ENCODE measurements at places on chromosomes 13 and 19.

- DNase-seq, result no peak
Measured at GRCh38 chr19:33468361-33469170, 53.0 kb downstream of the PEPD start.

GRCh38 chr13:33639626-33640080, 178.3 kb upstream of the RFC3 start:
- no peak for DNase-seq

DNA sequence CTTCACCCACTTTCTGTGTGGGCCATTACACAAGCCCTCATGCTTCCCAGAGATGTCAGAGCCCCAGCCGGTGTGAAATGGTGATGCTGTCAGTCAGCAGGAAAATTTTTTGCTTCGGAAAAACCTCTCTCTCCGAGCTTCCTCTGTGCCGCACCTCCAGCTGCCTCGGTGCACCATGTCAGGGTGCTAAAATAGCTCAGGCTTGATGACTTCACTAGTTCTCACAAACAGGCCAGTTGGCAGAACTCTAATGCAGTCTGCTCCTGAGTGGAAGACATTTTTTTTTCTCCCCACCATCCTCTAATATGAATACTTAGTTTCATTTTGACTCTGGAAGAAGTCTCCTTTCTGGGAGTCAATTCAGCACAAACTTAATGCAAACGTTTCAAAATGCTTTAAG, 71.3 kb downstream of the KLF12 start:
- DNase-seq, result peak; percentile 53

DNA sequence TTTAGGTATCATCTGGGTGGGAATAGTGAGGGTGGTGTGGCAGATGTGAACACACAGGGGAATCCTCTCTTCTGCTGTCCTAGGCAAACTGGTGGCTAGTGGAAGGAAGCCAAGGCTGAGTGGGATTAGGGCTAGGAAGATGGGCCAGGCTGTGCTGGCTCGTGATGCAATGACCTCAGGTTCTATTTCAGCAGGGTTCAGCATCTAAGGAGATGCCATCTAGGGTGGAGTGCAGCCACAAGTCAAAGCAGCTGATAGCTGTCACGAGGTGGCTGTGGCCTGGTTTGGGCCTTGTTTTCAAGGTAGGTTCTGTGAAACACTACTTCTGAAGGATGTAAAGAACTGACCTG, 21.6 kb downstream of the ARL11 start:
- no peak for DNase-seq

DNA sequence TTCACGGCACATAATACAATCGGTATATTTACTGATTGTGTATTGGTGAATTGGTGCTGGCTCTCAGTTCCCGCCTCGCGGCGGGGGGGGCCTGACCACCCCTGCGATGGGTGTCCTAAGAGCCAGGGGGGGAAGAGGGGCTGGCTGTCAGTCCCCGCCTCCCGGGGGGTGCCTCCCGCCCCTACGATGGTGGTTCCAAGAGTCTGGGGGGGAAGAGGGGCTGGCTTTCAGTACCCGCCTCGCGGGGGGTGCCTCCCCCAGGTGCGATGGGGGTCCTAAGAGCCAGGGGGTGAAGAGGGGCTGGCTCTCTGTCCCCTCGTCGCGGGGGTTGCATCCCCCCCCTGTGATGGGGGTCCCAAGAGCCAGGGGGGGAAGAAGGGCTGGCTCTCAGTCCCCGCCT, 2321.8 kb upstream of the PCDH20 start:
- DNase-seq, result no peak

DNA sequence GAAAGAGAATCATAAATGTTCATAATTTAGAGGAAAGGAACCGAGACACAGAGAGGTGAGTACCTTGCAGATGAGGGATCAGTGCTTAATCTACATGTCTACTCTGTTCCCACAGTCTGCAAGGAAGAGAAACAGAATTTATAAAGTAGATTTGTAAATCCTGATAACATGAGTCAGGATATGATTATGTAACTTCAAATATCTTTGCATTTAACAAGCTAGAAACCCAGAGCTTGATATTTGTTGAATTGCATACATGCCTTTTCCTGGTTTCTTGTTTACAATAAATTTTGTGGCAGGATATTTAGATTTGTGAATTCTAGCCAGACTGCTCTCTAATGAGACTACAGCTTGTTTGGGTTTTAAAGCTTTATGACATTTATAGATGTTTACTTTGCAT, 219.2 kb downstream of the ENOX1 start:
- DNase-seq, result no peak

GRCh38 chr13:37652596-37652995, 54.0 kb upstream of the POSTN start:
- no peak for DNase-seq

DNA sequence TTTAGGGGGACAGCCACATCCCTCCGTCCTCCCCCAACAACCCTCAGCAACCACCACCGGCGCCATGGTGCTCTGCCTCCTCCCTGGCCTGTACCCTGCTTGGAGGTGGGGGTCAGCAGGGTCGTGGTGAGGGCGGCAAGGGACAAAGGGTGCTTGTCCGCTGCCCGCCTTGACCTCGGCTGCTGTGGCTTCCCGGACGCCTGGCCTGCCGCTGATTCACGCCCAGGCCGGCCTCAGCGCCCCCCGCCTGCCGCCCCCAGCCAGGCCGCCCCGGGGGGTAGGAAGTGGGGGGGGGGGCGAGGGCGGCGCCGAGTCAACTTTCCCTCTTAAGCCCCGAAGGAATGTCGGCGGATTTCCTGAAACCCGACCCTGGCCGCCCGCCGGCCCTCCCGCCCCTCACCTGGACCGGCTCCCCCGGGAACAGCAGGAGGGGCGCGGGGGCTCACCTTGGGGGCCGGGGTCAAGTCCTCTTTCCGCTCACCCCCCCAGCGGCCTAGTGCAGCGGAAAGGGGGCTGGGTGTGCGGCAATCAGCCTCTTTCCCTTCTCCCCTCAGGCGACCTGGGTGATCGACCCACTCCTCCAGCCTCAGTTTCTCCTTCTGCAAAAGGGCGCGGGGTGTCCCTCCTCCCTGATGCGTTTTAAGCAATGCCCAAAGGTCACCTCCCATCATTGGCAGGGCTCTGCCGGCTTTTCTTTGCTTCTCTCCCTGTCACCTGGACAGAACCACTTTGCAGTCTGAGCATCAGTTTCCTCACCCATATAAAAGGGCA, 1.9 kb upstream of the TMEM59L start:
- no peak for DNase-seq

GRCh38 chr13:27016875-27017274, 154.7 kb downstream of the USP12 start:
- DNase-seq, result no peak

- no peak for DNase-seq
Measured at GRCh38 chr19:45041125-45041524, 2.3 kb downstream of the CLASRP start.

DNA sequence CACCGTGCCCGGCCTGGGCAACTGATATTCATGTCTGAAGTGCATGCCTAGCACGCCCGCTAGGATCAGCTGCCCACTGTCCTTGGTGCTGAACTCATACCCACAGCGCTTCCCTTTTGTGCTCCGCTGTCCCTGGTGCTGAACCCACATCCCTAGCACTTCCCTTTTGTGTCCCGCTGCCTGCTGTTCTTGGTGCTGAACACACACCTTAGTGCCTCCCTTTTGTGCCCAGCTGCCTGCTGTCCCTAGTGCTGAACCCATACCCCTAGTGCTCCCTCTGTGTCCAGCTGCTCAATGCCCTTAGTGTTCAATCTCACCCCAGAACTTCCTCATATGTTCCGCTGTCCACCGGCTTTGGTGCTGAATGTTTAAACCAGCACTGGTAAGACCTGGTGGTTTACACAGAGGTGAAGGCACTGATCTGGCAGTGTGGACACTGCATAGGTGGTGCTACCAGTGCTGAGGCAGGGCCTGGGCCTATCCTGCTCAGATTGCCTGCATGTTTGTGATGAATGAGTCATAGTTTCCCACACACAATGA, 26.3 kb upstream of the SIGLEC11 start:
- peak; percentile 65 for DNase-seq

DNA sequence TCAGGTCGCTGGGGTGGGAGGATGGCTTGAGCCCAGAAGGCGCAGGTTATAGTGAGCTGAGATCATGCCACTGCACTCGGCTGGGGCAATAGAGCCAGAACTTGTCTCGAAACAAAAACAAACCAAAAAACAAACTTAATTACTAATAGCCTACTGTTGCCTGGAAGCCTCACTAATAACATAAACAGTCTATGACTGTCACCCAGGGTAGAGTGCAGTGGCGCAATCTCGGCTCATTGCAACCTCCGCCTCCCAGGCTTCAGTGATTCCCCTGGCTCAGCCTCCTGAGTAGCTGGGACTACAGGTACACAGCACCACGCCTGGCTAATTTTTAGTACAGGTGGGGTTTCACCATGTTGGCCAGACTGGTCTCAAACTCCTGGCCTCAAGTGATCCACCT, 18.0 kb downstream of the CATSPERD start:
- DNase-seq, result no peak

DNA sequence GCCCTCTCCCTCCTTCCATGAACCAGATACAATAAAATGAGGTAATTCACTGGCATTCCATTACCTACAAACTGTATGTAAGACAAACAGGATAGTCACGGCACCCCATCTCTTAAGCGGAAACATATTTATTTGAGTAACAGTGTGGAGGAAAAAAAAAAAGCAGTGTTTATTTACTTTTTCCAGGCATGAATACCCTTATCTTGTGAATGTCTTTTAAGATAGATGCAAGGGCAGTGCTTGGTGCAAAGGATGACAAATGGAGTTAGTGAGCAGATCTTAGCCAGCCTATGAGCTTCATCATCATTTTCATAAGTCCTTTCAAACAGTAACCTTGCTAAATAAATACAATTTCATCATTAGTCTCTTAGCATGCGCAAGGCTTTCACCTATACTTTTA, 1661.8 kb upstream of the SPRY2 start:
- DNase-seq, result no peak

DNA sequence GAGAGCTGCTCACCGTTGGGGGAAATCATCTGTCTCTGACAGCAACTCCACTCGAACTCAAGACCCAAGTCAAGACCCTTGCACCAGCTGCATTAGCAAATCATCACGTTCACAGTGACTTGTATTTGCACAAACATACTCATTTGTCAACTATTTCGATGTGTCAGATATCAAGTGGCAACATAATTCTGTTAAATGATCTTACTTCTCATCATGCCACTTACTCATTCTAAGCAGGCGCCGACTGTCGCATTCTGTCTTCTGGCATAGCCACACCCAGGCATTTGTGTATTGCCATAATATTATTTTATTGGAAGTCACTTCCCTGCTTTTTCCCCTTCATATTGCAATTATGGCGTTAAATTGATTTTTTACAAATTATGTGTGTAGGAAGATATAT, 23.0 kb upstream of the ATP1A3 start:
- no peak for DNase-seq

GRCh38 chr13:73941752-73942151, 192.5 kb downstream of the KLF12 start:
- no peak for DNase-seq

DNA sequence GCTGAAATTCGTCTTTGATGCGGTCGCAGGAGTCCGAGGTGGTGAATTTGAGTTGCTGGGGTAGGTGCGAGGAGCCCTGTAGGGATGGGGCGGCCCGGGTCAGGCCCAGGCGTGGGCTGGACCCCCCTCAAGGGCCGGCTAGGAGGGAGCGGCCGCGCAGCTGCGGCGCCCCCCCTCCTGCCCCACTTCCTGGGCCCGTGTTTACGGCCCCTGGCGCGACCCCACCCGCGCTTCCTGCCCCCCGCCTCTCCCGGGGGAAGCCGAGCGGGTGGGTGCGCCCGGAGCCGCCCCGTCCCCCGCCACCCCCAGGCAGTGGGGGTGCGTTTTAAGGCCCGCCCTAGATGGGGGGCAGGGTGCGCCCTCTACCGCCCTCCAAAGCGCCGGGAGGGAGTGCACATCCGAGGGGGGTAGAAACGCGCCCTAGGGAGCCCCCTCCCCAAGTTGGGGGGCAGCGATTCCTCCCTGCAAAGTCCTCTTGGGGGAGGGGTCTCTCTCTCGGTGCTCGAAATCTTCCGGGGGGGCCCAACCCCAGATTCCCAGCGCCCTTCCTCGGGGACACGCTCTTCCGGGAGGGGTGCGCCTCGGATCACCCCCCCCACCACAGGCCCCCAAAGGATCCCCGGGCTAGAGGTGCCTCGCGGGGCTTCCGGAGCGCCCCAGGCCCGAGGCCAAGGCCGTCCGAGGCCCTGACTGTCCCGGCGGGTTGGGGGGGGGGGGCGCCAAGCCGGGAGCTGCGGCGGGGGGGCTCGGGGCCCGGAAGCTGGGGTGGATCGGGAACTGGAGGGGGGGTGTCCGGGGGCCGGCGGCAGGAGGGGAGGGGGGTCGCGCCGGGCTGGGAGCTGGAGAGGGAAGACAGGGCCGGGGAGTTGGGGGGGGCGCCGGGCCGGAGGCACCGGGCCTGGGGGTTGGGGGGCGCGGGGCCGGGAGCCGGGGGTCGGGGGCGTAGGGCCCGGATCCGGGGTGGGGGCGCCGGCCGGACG, 823 bp downstream of the TLE5 start:
- peak; percentile 70 for DNase-seq

DNA sequence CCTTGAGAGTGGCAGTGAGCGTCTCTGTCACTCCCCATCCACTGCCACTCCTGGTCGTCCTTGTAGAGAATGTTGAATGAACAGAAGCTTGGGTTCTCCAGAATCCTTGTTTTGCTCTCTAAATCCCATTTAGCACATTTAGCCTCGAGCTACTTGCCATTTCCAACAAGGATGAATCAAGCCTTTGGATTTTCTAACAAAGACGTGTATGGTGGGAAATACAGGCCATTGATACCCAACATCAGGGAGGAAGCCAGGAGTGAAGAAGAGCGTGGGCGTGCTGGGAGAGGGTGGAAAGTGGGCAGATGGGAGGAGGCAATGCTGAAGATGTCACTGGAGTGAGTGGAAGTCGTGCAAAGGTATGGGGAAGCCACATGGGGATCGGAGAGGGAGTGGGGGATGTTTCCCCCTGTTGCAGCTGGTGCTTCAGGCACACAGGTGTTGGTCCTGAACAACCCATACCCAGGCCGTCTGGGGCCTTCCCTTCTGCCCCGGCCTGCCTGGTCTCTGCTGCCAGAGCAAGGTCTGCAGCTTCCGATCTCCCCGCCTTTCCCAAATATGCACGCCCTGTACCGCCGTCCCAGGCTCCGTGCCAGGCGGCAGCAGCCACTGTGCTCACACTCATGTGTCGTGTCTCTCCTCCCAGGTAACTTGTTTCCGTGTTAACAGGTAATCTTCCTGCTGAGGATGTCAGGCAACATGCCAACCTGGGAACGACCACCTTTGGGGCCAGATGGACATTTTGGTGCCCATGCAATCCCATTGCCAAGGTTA, 48.7 kb downstream of the ZIC5 start:
- DNase-seq, result no peak

GRCh38 chr19:29323021-29323430, 110.1 kb upstream of the UQCRFS1 start:
- no peak for DNase-seq

GRCh38 chr13:38686577-38687245, at the start of gene FREM2:
TSS of gene FREM2 (plus strand) at chr13:38687077. CDS start at chr13:38687345, 268 bp downstream.
- peak; percentile 4 for DNase-seq

DNA sequence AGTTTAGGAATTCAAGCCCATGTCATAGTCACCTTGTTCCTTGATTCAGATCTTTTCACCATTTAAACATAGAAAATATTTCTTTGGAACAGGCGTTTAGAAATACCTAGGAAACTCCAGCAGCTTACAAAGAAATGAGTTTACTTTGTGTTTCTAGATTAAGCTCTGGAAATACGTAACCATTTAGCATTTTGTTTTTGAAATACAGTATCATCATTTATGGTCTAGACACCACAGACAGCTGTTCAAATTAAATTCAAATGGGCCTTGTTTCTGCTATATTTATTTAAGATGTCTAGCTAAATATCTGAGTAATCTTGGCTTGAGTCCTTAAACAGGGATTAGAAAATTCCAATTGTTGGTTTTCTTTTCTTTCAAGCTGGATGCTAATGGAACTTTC, 228.5 kb downstream of the NDFIP2 start:
- no peak for DNase-seq
